ENCODE measurements at places on chromosomes 2 and 18. TPM values are rescaled to one million over a fixed set of nuclear protein-coding genes. Genes with fewer than 3 reads are reported as not detected.

GRCh38 chr2:163455815-163456214 is 280.0 kb downstream of the FIGN start:
- no peak for DNase-seq

Gene ACVR1C
- total RNA-seq, result 0.93 TPM

DNA sequence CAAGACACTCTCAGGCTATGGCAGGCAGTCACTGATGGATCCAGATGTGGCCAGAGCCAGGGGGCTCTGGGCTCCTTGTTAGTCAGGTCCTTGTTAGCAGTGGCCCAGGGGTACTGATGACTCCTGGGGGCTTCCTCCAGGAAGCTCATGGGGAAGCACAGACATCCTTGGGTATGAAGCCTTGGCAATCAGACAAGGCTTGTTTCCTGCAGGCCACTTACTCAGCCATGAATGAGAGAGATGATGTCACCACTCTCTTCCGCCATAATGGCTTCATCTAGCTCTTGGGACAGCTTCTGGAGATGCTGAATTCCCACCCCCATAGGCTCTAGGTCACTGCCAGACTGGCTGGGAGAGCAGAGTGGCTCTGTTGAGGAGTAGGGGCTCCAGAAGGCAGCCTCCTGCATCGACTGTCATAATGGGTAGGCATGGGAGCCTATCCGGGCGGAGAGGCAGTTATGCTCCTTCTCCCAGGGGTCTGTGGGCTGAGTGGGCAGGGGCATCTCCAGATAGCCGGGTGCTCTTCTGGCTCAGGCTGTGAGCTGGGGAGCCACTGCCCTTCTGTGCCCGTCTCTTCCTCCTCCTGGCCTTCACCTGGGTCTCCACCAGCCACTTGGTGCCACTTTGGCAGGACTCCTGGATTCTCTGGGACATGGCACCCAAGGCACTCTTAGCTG is 40.2 kb upstream of the BMPR2 start:
- DNase-seq, result no peak

DNA sequence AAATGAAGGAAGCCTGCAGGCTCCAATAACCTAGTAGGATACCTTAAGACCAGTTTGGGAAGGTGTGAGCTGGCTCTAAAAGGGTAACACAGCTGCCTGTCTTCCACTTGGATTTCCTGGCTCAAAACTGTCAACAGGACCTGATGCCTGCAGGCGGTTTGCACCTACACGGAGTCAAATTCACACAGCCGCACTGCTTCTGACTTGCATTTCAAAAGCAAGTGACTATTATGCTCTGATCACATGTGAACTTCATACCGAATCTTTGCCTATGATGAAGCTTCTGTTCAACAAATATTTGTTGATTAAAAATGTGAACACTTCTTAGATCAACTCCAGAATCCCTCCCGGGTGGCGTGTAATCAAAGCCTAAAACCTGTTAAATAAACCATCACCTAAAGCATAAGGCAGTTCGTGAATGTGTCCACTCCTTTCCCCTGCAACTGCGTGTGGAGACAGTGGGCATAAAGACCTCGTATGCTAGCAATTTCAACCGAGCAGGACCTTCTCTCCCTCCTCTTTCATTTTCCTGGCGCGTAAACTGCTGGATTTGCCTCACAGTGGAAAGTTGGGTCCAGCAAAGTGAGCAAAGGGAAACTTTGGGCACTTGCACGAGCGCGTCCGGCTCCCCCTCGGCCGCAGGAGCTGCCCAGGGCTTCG is 784 bp downstream of the CRACDL start:
- no peak for DNase-seq

DNA sequence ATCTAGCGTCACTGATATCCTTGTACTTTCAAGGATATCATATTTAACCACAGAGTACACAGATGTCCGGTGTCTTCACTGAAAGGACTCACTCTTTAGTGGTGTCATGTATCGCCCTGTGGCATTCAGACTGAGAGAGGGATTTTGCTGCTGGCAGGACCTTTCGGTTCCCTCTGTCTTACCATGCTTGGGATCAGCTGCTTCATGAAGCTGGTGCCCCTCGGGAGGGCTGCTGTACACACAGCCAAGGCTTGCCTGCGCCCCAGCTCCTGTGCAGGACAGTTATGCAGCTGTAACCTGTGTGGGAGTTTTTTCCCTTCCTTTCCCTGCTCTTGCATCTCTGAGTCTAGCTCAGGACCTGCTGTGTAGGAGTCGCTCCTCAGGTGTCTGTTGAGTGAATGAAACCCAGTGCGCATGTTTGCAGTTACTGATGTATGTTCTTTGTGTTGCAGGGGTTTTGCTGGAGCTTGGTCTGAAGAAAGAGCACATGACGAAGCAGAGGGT is 64.4 kb downstream of the GREB1 start:
- peak; percentile 90 for DNase-seq

DNA sequence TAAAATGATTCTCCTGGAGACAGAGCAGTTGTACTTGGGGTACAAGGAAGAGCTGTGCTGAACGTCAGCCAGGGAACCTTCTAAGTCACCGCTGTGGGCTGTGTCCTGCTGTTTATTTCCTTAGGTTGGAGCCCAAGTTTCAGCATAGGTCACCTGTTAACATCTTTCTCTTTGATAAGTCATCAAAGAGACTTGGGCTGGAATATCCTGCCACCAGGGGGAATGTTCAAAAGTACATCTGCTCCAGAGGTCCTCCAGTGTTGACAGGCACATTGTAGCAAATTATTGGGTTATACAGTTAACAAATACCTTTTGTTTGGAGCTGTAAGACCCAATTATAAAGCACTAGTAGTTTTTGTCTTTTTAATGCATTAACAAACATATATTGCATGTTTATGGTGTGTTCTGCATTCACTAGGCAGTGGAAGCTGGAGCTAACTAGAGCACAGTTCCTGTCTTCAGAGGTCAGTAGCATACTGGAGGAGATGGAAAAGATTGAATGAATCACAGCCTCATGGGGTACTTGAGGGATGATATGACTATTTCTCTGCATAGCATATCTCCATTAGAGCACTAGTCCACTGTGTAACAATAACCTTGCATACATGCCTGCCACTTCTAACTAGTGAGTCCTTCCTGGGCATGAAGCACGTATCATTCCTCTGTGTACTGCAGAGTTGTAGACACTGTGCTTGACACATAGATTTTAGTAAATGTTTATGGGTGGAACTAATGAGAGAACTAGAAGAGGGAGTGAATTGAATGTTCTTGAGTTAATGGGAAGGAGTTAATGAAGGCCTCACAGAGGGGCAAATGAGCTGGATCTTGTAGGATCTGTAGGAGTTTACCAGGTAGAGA is 182.1 kb downstream of the AGAP1 start:
- DNase-seq, result peak; percentile 9

- DNase-seq, result no peak
Observed at GRCh38 chr18:79339094-79339908, 56.4 kb upstream of the NFATC1 start.

Gene IL36G
- total RNA-seq, result not detected

GRCh38 chr2:13193075-13193474 is 476.3 kb downstream of the TRIB2 start:
- peak; percentile 62 for DNase-seq
